DMS79 (cell line): ENCODE measurements at places on chromosomes 3 and 15.

DNA sequence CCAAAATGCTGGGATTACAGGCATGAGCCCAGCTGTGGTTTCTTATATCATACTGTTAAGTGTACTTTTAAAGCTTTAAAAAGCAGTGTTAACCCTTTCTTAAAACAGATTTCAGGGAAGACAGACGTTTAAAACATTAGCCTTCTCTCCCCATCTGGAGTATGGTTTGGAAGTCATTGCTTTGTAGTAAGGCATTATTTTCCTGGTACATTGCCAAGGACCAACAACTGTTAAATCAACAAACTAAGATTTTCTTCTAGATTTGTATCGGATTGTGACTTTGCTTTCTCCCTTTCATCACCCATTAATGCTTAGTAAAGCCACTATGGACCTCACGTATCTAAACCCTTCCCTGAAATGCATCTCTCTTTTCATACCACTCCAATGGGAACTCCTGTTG is 50.5 kb downstream of the UBE2E1 start:
- no peak for DNase-seq

DNA sequence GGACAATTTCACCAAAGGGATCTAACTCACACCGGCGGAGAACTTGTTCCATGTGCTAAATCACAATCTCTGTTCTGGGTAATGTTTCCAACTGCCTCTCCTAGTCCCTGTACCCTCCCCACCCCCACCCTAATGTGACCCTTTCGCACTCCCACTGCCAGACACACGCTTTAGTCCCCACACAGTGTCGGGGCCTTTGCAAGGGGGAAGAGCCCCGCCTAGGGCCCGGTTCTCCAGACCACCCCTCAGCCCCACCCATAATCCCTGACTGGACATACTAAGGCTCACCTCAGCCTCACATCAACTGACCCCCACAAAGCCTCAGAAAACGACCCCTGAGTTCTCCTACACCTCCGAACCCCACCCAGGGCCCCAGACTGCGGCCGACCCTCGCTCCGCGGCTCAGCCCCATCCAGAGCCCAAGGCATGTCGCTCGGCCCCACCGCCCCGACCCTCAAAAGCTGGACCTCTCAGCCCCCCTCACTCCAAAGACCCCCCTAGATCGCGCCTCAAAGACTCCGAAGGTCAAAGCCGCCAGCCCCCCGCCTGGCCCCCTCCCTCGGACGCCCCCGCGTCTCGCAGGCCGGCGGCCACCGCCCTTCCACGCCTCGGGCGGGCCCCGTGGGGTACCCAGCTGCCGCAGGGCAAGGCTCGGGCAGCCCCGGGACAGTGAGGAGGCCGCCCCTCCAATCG is 72.0 kb upstream of the MAP4 start:
- DNase-seq, result no peak

GRCh38 chr3:36488077-36488789 is 107.9 kb downstream of the STAC start:
- no peak for DNase-seq

- peak; percentile 35 for DNase-seq
Measured at GRCh38 chr15:57527382-57528091, 64.2 kb upstream of the MYZAP start.

DNA sequence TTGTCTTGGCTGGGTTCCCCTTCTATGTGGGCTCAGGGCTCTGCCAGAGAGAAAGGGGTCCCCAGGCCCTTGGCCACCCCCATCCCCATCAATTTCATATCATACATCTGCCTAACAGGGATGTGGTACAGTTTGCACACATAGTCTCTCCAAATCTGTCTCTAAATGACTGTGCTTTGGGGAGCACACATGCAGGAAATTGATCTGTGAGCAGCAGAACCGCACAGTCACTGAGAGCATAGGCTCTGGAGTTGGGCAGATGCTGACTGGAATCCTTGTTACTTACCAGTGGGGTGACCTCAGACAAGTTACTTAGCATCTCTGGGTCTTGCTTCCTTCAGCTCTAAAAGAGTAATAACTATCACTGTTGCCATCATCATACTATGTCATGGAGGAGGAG is 273.9 kb downstream of the ABHD5 start:
- DNase-seq, result no peak

DNA sequence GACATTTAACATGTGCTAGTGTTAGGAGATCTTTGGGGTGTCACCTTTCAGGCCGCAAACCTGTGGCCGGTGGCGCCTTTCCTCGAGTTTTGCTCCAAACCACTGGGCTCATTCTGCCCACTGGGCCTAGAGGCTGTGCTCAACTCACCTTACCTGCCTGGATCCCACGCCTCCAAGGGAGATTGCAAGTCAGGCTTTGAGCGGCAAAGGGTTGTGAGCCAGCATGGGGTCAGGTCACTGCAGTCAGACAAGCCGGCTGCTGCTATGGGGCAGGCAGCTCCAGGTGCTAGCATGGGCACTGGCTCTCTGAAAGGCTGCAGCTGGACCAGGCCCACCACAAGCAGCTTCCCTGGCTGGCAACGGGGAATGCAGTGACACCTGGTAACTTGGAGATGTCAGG is 265.5 kb downstream of the ZBBX start:
- DNase-seq, result no peak

GRCh38 chr3:170802164-170803151 is 67.5 kb downstream of the RPL22L1 start:
- no peak for DNase-seq

GRCh38 chr3:25567388-25567787 is 97.3 kb downstream of the TOP2B start:
- no peak for DNase-seq

DNA sequence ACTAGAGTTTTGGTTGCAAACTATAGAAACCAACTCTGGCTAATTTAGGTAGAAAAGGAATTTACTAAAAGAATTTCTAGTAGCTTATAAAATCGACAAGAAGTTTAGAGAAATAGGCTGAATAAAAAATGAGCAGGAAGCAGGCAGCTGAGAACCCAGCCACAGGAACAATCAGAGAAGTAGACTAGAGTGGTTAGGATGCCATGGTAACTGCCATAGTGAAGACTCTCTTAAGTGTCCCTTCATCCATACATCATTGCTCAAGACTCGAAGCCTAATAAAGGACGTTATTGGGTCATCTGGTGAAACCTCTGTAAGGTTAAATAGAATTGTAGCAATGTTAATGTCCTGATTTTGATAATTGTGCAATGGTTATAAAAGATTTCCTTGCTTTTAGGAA is 13.8 kb downstream of the AVEN start:
- DNase-seq, result peak; percentile 64

GRCh38 chr3:73746623-73747022 is 121.9 kb upstream of the PDZRN3 start:
- DNase-seq, result no peak

GRCh38 chr3:29447946-29448627 is 167.2 kb downstream of the RBMS3 start:
- no peak for DNase-seq

- DNase-seq, result no peak
Measured at GRCh38 chr3:77605865-77606264, 566.0 kb downstream of the ROBO2 start.

DNA sequence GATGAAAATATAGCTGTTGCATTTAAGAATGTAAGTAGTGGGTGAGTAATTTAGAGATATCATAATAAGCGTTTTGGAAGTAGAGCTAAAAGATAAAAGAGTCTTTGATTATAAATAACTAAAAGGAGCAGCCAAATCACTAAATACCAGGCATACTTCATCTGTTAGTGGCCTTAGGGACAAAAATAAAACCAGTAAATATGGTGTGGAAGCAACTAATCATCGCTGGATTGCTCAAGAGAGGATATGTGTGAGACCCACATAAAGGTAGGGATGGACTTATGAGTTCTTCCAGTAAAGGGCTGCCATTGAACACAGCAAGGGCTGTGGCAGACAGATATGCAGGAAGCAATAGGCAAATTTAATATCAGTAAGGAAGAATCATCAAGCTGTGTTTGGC is 356.2 kb downstream of the CNTN4 start:
- no peak for DNase-seq

GRCh38 chr15:86506401-86506800 is 426.7 kb downstream of the AGBL1 start:
- DNase-seq, result no peak

GRCh38 chr3:123694366-123695087 is 109.7 kb upstream of the HACD2 start:
- DNase-seq, result no peak

DNA sequence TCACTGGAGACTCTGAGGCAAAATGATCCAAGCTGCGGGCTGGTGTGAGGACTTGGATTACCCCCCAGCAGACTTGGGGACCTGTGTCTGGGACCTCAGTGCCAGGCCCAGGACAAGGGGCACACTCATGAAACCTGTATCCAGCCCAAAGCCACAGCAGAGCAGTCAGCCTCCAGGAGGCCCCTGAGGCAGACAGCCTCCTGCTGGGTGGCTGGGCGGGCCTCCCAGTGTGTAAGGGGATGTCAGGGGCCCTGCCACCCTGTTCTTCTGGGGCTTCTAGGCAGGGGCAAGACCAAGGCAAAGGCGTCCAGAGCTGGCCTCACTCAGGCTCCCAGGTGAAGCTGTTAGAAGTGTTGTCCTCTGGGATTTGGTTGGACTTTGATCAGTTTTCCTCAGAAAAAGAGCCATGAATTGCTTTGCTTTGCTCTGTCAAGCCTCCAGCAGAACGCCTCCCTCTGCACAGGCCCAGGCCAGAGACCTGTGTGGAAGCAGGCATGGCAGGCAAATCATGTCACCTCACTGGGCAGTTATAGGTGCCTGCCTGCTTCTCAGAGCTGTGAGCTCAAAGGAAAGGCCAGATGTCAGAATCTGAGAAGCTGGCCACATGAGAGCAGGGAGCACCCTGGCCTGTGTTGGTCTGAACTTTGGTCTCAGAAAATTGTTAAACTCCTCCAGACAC is 77.4 kb downstream of the SMAD6 start:
- no peak for DNase-seq

GRCh38 chr15:98943601-98944151 is 63.9 kb downstream of the PGPEP1L start:
- peak; percentile 27 for DNase-seq

GRCh38 chr15:42138968-42139386 is 17.5 kb downstream of the PLA2G4F start:
- DNase-seq, result no peak

GRCh38 chr3:99396651-99397275 is 241.6 kb upstream of the COL8A1 start:
- no peak for DNase-seq

- DNase-seq, result peak; percentile 66
Measured at GRCh38 chr15:25416693-25417092, 22.1 kb downstream of the UBE3A start.

DNA sequence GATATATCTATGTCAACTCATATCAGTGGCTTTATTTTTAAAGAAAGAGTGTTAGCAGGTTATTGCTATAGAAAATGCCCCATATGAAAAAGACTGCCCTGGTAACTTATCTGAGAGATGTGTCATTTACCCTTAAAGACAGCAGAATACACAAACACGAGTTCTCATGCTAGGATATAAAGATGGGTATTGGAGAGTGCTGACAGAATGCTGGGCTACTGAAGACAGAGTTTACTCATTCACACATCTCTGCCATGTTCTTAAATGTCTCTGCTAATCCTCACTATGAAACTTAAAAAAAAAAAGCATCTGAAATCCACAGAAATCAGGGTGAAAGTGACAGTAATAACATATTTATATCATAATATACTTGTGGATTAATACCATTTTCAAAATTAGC is 126.7 kb downstream of the FOXP1 start:
- no peak for DNase-seq

DNA sequence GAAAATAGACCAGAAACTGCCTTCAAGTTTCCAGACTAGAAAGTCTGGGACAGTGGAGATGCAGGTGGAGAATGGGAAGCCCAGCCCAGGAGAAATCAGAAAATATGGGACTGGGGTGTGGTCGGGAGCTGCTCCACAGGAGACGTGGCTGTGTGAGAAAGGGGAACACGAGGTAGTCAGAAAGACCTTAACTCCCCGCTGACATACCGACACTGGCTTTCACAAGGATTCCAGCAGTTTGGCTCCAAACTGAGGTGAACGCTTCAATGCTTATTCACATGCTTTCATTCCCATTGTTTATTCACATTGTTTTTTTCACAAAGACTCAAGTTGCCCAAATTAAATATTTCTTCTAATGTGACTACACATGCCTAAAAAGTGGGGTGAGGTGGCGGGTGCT is 111.5 kb upstream of the SLCO3A1 start:
- no peak for DNase-seq

- no peak for DNase-seq
Measured at GRCh38 chr15:56725386-56725785, 7.9 kb downstream of the ZNF280D start.

DNA sequence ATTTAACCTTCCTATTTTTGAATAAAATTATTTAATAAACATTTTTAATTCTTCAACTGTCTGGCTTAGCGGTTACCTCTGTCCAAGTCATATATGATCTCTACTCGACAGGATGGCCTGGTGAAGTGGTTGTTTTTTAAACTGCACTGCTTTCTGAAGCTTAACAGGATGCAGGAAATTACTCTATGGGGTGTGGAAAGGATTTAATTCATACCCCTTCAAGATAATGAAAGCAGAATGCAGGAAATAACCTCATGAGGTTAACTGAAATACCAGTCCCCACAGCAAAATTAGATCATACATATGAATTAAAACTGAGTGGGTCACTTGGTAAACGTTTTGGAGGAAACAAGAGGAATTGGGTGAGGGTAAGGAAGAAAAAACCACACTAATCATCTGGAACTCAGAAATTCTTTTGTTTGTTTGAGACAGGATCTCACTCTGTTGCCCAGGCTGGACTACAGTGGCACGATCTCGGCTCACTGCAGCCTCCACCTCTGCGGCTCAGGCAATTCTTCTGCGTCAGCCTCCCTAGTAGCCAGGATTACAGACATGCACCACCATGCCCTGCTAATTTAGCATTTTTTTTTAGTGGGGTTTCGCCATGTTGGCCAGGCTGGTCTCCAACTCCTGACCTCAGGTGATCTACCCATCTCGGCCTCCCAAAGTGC is 50.1 kb downstream of the LYSMD4 start:
- no peak for DNase-seq

GRCh38 chr3:197394464-197395321 is 96.3 kb upstream of the DLG1 start:
- DNase-seq, result no peak

GRCh38 chr15:90101130-90101968 is 919 bp downstream of the IDH2 start:
- DNase-seq, result peak; percentile 30

GRCh38 chr3:170953736-170954135 is 45.3 kb upstream of the EIF5A2 start:
- DNase-seq, result no peak

GRCh38 chr3:7659079-7659478 is 798.2 kb downstream of the GRM7 start:
- DNase-seq, result no peak

DNA sequence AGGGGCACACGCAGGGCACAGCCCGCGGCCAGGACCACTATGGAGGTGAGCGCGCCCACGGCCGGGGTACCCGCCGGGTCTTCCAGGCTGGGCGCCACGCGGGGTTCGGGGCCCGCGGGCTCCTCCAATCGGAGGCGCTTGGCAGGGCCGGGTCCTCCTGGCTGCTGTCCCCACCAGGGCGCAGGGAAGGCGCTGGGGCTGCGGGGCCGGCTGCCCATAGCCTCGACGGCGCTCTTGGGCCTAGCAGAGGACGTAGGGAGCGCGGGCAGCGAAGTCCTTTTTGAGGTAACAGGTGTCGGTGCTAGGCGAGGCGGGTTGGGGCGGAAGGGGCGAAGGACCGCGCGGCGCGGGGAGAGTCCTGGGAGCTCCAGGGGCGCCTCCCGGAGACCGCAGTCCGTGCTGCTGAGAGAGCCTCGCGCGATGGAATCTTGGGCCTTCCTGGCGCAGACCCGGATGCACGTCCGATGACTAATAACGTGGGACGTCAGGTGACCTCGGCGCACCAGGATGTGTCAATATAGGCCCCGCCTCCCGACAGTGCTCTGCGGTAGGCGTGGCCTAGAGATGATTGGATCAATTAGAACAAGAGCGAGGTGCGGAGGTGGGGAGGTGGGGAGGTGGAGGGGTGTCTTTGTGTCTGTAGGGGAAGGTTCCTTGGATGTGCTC is at the start of gene PRR23A:
Gene PRR23A (minus strand): TSS at position 218 of the 666 bp plus-strand sequence. CDS start 0 bp downstream, at position 218.
- DNase-seq, result no peak
